Fibroblast of the aortic adventitia (primary cell): ENCODE measurements at places on chromosomes 5 and 9.

DNA sequence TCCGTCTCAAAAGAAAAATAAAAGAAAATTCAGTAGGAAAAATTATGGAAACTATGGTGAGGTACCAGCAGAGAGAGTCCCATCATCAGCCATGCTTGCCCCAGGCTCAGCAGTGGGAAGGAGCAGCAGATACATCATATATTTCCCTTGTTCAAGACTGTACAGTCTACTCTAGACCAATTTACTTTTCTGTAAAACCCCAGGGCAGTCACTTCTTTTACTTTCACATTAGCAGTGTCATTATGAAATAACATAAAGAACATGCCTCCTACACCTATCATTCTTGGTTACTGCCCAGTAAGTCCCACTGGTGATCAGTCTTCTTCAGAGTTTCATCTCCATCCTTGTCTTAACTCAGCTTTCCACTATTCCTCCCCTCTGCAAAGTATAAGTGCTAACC, 1145.0 kb downstream of the MAT2B start:
- no peak for DNase-seq

DNA sequence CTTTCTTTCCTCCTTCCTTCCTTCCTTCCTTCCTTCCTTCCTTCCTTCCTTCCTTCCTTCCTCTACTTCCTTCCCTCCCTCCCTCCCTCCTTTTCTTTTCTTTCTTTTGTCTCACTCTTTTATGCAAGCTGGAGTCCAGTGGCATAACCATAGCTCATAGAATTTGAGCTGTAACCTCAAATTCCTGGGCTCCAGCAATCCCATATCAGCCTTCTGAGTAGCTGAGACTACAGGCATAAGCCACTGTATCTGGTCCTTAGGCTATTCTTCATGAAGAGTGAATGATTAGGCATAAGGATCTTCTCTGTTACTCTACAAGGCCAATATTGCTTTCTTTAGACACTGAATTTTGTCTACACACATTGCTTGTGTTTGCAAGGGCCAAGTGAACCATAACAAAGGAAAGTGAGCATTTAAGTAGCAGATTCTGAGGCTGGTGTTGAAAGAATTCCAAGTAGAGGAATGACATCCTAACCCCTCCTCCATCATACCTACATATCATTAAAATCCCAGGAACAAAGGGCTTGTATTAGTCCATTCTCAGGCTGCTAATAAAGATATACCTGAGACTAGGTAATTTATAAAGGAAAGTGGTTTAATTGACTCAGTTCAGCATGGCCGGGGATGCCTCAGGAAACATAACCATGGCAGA, 293.2 kb downstream of the HCN1 start:
- no peak for DNase-seq

- DNase-seq, result no peak
Measured at GRCh38 chr5:26009742-26010141, 1028.6 kb downstream of the CDH9 start.

DNA sequence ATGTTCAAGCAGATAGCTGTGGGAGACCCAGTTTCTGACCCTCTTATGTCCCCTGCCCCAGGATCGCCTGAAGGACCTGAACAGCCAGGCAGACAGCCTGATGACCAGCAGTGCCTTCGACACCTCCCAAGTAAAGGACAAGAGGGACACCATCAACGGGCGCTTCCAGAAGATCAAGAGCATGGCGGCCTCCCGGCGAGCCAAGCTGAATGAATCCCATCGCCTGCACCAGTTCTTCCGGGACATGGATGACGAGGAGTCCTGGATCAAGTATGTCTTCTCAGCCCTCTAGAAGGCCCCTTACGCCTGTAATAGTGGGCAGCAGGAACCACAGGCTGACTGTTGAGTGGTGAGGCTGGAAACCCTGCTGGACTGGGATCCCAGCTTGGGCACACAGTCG, 41.1 kb downstream of the DYNC2I2 start:
- no peak for DNase-seq

DNA sequence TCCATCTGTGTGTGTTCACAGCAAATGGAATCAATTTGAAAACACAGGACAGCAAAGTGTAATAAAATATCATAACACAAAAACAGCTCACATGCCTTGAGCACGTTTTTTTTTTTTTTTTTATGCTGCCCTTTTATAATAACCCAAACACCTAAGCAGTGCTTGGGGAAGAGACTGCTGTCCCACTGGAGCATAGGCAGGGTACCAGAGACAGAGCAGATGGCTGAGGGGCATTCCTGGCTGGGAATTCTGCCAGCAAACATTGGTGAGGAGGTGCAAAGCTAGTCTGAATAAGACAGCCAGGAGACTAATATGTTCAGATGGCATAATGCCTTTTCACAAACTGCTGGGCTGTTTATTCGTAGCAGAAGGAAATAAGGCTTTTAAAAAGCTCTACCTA, 58.1 kb upstream of the SV2C start:
- no peak for DNase-seq

GRCh38 chr9:112881331-112881730, 9.3 kb downstream of the SLC46A2 start:
- peak; percentile 23 for DNase-seq

GRCh38 chr9:12276505-12276904, 416.7 kb upstream of the TYRP1 start:
- DNase-seq, result no peak

DNA sequence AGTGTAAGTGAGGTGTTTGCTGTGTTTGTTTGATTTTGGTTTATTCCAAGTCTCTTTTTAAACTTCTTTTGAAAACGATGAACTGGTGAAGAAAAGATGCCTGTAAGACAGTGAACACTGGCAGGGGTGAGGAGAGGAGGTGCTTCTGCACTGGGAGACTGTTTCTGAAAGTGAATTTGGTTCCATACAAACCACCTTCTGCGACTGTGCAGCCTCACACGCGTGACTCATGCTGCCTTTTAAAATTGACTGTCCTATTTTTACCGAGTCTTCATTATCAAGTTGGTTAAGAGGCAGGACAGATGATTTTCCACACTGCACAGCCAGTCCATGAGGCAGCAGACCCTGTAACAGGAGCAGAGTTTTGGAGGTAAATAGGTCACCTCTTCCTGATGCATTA, 340.6 kb downstream of the MTRR start:
- DNase-seq, result no peak

GRCh38 chr9:97786341-97786740, 66.7 kb upstream of the FOXE1 start:
- DNase-seq, result peak; percentile 13

GRCh38 chr9:14170973-14171596, 142.9 kb downstream of the NFIB start:
- peak; percentile 68 for DNase-seq

DNA sequence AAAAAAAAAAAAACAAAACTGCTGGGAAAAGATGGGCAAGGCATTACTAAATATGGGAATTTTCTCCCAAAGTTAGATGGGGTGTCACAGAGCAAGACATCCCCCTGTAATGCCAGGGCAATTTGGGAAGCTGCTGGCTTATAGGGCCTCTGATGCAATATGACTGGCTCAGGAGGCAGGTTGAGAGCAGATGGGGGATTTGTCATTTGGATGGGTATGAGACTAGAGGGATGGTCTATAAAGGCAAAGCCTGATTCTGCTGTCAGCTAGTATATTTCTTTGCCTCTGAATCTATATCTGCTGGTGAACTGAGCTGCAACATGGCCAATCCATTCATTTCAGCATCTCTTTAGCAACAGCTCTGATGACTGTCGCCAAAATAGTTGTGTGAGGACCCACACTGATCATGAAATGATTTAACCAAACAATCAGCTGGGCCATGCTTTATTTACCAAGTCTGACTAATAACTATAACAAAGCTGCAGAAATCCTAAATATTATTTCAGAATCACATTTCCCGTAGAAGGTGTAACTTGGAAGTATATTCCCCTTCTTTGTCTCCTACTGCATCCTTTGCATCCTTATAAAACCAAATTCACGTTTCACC, 455.1 kb upstream of the ZNF608 start:
- no peak for DNase-seq

GRCh38 chr9:17433526-17433925, 145.3 kb upstream of the SH3GL2 start:
- no peak for DNase-seq

- no peak for DNase-seq
Measured at GRCh38 chr9:136527131-136527530, 18.7 kb downstream of the NOTCH1 start.

GRCh38 chr9:37913480-37914153, 9.7 kb upstream of the SLC25A51 start:
- DNase-seq, result peak; percentile 72

- DNase-seq, result no peak
Measured at GRCh38 chr9:117293206-117294114, 121.4 kb downstream of the ASTN2 start.

GRCh38 chr5:148421661-148422060, 37.9 kb downstream of the FBXO38 start:
- no peak for DNase-seq

GRCh38 chr5:60354311-60354710, 345.7 kb downstream of the DEPDC1B start:
- no peak for DNase-seq

DNA sequence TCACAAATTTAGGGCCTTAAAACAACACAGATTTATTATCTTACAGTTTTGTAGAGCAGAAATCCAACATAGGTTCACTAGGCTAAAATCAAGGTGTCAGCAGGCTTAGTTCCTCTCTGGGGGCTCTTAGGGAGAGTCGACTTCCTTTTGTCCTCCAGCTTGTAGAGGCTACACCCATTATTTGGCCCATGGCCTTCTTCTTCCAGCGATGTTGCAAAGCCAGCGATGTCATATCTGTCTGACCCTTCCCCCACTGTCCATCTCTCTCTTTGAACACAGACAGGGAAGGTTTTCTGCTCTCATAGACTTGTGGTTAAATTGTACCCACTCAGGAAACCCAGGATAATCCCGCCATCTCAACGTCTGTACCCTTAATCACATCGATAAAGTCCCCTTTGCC, 60.3 kb upstream of the SHB start:
- DNase-seq, result no peak

- no peak for DNase-seq
Measured at GRCh38 chr5:74950836-74951515, 84.8 kb upstream of the FAM169A start.
